Fibroblast of the aortic adventitia (primary cell): ENCODE measurements at places on chromosomes 1 and 21. TPM values are rescaled to one million over a fixed set of nuclear protein-coding genes. Genes with fewer than 3 reads are reported as not detected.

GRCh38 chr1:226882187-226882586 is 11.8 kb downstream of the PSEN2 start:
- DNase-seq = peak; percentile 14

- DNase-seq = no peak
Measured at GRCh38 chr1:169776440-169776839, 18.3 kb downstream of the METTL18 start.

The NBPF11 gene
- 4.2 and 7.7 TPM in 2 replicates for total RNA-seq

DNA sequence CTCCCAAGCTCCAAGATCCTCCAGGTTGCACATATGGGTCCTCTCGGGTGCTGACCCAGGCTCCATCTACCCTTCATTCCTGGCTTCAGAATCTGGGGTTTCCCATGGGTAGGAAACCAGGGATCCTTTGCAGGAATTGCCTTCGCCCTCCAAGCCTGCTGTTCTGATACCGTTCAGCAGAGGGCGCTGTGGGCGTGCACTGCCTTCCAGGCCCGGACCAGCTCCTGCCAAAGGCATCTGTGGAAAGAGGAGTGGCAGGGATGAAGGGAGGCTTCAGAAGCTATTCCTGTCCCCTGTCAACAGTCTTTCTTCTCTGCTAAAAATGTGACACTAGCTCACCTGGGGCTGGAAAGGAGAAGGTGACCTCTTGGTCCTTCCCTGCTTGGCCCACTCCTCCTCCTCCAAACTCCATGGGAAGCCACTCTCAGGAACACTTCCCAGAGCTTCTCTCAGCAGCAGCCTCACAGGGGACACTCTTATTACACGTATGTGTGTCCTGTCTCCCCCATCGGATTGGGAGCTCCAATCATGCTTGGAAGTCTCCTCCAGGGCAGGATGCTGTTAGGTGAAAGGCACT is 71.2 kb downstream of the VWA5B1 start:
- DNase-seq = peak; percentile 60

DNA sequence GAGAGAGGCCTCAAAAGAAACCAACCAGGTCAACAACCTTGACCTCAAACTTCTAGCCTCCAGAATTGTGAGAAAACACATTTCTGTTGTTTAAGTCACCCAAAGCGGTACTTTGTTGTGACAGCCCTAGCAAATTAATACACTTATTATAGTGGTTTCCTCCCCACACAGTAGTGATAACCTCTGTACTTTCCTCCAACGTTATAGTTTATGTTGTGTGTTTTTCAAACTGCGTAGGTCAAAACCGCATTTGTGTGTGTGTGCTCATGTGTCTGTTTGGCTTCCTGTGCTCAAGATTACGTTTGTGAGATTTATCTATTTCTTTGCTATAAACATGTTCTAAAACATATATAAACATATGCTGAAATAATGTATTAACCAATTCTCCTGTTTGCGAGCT is 667.8 kb upstream of the USP24 start:
- no peak for DNase-seq

- no peak for DNase-seq
Measured at GRCh38 chr1:100816049-100816448, 78.6 kb downstream of the EXTL2 start.

The GPR157 gene
- total RNA-seq = 1.6 and 2.2 TPM in 2 replicates

The RGS4 gene
- total RNA-seq = 255 and 538 TPM in 2 replicates

The PLEKHN1 gene
- total RNA-seq = 0.54 TPM in 1 of 2 replicates, not detected in the other

The LCE1F gene
- total RNA-seq = not detected in 2 replicates

The FAM151A gene
- not detected in 2 replicates for total RNA-seq

DNA sequence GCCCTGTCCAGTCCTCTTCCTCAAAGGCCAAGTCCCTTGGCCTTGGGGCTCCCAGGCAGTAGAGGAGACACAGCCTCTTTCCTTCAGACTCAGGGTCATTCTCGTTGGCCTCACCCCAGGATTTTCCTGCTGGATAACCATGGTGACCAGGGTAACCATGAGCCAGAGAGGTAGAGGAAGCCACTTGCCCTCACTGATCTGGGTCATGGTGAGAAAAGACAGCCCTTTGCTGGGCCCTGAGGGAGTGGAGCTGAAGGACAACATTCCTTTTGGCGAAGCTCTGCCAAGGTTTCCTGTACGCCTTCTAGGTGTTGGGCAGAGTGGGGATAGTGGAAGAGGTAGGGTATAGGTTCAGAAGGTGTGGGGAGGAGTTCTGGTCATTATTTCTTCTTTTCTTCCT is 53.1 kb upstream of the WNT4 start:
- DNase-seq = no peak

The IGSF3 gene
- 0.27 TPM in 1 of 2 replicates, not detected in the other for total RNA-seq

- no peak for DNase-seq
Measured at GRCh38 chr1:25021591-25022215, 91.6 kb upstream of the RUNX3 start.

GRCh38 chr1:93614986-93615581 is 66.6 kb downstream of the BCAR3 start:
- DNase-seq = peak; percentile 86

DNA sequence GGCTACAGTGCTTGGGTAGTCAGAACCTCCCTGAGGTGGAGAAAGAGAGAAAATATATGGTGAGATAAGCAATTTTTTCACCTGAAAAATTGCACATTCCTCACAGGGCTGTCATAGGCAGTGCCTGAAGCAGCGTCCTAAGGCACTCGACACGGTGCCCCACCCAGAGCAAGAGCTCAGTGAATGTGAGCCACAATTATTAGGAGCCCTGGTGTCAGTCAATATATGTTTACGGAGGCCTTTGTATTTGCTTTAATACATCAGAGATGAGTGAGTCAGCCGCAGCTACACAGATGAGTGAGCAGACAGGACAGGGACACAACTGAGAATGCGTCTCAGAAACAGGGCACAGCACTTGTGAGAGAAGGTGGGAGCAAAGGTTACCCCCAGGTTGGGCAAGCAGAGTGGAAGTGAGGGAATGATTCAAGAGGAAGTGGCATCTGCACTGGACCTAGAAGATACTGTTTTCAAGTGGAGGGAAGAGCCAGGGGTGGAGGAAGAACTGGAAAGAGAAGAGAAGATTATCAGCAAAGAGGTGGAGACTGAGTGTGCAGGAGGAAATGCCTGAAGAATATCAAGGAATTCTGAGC is 5.2 kb upstream of the PIGC start:
- DNase-seq = no peak

The ETV3L gene
- total RNA-seq = not detected in 2 replicates

GRCh38 chr1:219465212-219466093 is 147.5 kb downstream of the ZC3H11B start:
- peak; percentile 84 for DNase-seq

DNA sequence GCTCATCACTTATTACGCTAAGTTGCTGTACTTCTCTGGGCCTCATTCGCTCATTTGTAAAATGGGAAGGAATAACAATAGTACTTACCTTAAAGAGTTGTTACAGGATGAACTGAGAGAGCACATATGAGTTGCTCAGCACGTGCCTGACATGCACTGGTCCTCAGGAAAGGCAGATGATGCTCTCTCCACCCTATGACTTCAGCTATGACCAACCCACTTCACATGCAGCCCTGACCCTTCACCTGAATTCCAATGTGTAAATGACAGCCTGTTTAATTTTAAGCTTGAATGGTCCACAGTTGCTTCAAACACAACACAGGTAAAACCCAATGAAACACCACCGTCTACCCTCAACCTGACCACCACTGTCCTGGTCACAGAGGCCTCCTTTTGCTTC is 32.9 kb downstream of the GADD45A start:
- no peak for DNase-seq

GRCh38 chr1:173868266-173869020 is at the start of gene ZBTB37:
Gene ZBTB37 (plus strand): TSS chr1:173868380. CDS start chr1:173870226, 1,846 bp downstream.
- no peak for DNase-seq

GRCh38 chr1:173222149-173223030 is 15.3 kb upstream of the TNFSF4 start:
- no peak for DNase-seq

DNA sequence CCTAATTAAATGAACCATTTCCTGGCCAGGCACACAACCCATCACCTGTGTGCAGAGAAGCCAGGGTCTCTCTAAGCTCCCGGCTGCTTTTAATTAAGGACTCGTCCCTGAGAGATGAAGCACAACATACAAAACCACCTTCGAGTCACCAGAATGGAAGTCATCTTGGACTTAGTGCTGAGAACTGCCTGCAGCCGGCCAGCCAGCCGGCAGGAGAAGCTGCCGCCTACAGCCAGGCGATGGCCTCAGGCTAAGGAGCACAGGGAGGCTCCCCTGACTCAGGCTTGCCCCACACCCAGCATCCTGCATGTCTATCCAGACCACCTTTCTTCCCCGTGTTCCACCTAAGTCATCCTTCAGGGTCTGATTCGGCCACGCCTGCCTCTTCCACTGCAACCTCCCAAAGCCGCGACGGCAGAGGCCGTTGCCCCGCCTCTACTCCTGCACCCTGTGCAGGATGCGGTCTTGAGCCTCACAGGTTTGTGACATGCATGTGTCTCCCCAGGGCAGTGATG is 83.6 kb downstream of the SLC66A1 start:
- peak; percentile 51 for DNase-seq

- no peak for DNase-seq
Measured at GRCh38 chr1:54291276-54292001, 91.5 kb downstream of the MRPL37 start.

The TFF2 gene
- total RNA-seq = not detected in 2 replicates

The WDR64 gene
- not detected in 2 replicates for total RNA-seq

DNA sequence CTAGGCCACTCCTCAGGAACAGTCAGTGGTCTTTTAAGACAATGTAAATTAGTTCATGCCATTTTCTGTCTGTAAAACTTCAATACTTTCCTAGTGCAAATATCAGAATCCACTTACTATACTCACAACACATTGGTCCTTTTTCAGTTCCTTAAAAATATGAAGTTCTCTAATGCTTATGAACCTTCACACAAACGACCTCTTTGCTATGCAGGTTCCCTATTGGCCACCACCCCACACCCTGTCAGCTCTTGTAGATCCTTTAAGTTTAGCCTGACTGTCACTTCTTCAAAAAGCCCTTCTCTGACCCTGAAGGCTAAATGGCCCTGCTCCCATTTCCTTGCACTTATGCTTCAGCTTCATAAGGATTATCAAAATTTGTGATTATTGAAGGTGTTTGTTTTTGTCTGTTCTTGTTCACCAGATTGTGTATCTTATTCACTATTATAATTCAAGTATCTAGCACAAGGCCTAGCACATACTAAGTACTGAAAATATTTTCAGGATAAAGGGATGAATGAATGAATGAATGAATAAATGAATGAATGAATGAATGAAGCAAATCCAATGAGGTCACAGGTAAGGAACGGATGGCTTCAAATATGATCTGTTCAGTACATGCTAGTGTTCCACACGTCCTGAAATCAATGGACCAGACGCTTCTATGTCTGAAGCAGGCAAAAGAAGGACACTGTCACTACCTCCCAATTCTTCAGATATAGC is 373.9 kb downstream of the VAV3 start:
- DNase-seq = no peak

The KPRP gene
- total RNA-seq = not detected in 2 replicates

The DOCK7 gene
- 110 and 142 TPM in 2 replicates for total RNA-seq

The LMX1A gene
- total RNA-seq = not detected in 2 replicates

- DNase-seq = no peak
Measured at GRCh38 chr1:232773752-232774151, 31.5 kb upstream of the MAP10 start.

The AKR7A3 gene
- total RNA-seq = 0.36 TPM in 1 of 2 replicates, not detected in the other

- DNase-seq = no peak
Measured at GRCh38 chr1:35278886-35279554, 10.5 kb downstream of the ZMYM4 start.

DNA sequence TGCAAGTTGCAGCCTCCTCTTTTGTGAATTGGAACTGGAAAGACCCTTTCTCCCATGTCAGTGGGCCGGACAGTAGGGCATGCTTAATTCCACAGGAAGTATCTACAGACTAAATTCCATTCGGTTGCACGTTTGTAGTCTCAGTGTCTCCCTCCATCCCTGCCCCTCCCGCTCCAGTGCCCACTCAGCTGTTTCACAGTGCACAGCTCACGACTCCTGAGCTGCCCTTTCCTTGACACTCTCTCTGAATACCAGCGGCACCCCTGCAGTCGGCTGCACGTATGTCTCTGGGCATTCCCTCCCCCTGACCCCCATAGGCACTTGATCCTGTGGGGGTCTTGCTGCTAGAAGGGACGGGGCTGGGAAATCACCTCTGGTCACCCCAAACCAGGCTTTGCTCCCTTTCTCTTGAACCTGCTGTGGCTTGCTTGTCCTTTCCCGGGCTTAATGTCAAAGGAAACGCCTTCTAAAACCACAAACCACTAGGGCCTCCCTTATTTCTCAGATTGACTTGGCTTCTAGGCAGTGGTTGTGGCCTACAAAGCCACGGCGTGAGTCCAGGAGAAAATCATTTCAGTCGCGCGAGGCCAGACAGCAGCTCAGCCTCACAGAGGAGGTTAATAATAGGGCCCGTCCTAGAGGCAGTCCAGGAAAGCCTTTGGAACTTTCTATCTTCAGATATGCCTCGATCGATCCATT is 365.3 kb upstream of the PROX1 start:
- DNase-seq = no peak

The TRAF3IP3 gene
- 0.65 TPM in 1 of 2 replicates, not detected in the other for total RNA-seq

- DNase-seq = peak; percentile 82
Measured at GRCh38 chr21:17679002-17679600, 66.4 kb upstream of the BTG3 start.

- DNase-seq = no peak
Measured at GRCh38 chr1:212979340-212980122, 29.2 kb downstream of the VASH2 start.

- DNase-seq = peak; percentile 80
Measured at GRCh38 chr1:65067491-65068201, 80.4 kb upstream of the AK4 start.

The CELSR2 gene
- total RNA-seq = 0.36 and 0.90 TPM in 2 replicates

DNA sequence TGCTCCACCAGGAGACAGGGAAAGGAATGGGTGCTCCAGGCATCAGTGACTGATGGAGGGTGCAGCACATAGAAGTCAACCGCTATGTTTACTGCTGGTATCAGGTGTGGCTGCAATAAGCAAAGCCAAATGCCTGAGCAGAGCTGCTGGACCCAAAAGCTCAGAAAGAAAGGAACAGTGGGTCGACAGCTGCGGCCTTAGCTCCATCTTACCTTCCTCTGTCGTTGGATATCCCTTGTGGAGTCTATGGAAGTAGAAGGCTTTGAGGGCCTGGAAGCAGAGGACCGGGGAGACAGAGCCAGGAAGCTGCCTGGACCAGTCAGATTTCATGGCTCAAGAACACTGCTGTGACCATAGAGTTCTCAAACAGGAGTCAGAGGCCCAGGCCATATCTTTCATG is 45.3 kb downstream of the RIMS3 start:
- DNase-seq = no peak

- no peak for DNase-seq
Measured at GRCh38 chr1:19988267-19989006, 9.0 kb upstream of the PLA2G2A start.

DNA sequence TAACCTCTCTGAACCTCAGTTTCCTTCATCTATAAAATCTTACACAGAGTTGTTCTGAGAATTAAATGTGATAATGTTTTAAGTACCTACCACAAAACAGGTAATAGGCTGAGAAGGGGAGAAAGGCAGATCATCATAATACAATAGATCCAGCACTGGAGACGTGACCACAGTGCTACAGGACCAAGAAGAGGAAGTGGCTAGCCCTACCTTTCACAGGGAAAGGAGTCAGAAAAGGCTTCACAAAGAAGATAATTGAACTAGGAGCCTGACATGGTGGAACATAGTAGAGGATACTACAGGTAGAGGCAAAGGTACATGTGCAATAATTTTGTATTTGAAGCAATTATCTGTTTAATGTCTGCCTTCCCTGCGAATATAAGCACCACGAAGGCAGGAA is 45.1 kb downstream of the ERI3 start:
- DNase-seq = no peak

GRCh38 chr1:162689745-162690671 is 57.7 kb downstream of the DDR2 start:
- DNase-seq = peak; percentile 48
